ENCODE measurements at places on chromosomes 7 and 10.

GRCh38 chr10:85924382-85925102, 442.1 kb downstream of the GRID1 start:
- DNase-seq = no peak

GRCh38 chr7:67598469-67598868, 601.8 kb downstream of the TYW1 start:
- DNase-seq = no peak

GRCh38 chr10:69864321-69864720, 62.6 kb downstream of the COL13A1 start:
- no peak for DNase-seq

DNA sequence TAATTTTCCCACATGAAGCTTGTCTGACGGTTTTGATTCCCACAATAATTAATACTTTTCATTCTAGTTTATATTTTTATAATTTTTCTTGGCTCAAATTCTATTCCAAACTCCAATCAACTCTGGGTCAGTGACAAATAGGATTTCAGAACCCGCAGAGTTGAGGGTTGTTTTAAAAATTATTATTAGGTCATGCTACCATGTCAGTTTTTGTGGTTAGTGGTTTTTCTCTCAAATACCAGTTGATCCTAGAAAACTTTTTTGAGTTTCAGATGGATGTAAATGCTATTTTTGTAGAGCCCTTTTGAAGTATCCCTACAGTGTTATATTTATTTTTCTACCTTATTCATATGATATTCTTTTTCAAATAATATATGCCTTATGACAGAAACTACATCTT, 237.4 kb downstream of the SEMA3D start:
- DNase-seq = no peak

DNA sequence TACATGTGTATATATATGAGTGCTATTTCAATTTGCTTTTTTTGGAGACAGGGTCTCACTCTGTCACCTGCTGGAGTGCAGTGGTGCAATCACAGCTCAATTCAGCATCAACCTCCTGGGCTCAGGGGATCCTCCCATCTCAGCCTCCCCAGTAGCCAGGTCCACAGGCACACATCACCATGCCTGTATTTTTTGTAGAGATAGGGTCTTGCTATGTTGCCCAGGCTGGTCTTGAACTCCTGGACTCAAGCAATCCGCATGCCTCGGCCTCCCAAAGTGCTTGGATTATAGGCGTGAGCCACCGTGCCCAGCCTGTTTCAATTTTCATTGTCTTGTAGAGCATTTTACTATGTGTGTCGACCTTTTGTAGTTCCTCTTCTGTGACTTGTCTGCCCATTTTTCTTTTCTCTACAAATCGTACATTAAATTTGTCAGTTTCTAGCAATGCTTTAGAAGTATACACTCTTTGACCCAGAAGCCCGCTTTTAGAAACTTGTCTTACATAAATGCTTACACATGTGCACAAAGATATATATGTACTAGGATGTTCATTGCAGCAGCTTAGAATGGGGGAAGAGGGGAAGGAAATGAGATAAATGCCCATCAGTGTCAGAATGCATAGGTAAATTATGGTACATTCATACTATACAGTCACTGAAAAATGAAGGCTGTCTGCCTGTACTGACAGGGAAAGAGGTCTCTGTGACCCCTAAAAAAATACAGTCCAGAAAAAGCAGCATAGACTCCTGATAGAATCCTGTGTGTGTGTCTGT, 12.2 kb upstream of the RFC2 start:
- no peak for DNase-seq

- no peak for DNase-seq
These were observed 149.7 kb downstream of the NOC3L start for GRCh38 chr10:94213001-94213530.

DNA sequence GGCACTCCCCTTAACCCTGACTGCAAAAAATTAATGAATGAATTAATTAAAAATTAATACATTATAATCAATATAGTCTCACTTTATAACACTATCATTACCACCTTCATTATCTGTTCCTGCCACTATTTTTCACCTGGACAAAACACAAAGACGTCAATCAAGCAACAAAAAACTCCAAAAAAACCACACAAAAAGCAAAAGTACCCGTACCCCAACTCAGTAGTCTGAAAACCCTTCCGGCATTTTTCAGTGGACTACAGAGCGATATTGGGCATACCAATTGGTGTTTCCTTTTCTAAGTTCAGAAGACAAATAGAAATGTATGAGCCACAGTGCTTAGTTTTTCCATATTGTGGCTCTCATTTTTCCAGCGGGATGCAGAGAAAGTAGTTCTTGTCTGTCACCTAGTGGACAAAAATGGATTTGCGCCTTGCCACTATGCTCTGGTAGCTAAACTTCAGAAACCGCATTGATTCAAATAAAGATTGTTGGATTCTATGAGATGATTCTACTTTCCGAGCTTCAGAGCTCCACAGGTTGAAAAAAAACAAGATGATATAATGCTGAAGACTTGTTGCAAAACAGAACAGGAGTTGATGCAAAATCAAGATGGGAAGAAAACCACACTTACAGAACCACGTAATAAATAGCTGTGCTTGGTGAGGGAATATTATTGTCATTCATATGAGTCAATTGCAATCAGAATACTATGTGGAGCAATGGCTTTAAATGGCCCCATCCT, 50.6 kb upstream of the ITGB1 start:
- DNase-seq = peak; percentile 89

DNA sequence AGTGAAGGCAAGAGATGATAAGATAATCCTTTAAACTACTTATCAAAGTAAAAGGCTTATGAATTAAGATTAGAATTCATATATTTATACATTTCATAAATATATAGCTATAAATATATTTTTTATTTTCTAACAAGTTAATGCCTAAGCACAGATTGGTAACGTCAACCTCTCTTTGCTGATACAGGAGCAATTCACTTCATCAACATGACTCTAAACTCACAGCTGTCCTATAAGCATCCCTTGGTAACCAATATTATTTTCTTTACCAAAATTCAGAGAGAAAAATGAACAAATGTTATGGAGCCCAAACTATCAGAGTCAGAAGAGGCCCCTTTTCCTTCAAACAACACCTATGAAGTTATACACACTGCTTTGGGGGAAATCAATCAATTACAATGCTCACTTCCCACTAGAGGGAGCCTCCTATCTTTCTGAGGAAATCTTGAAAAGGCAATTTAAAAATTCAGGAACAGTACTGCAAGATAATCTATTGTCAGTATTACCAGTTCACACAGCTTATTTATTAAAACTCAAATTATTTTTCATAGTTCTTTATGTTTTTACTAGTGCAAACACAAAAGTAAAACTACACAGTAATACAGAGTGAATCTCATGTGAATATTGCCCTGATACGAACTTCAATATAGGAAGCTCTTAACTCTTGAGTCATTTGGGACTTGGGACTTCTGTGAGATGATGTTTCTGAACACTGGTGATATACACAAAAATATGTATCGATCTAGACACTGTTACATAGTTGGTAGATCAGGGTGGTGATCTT, 51.0 kb upstream of the NOBOX start:
- DNase-seq = no peak

GRCh38 chr7:101226721-101227120, 8.8 kb downstream of the ZNHIT1 start:
- DNase-seq = no peak

DNA sequence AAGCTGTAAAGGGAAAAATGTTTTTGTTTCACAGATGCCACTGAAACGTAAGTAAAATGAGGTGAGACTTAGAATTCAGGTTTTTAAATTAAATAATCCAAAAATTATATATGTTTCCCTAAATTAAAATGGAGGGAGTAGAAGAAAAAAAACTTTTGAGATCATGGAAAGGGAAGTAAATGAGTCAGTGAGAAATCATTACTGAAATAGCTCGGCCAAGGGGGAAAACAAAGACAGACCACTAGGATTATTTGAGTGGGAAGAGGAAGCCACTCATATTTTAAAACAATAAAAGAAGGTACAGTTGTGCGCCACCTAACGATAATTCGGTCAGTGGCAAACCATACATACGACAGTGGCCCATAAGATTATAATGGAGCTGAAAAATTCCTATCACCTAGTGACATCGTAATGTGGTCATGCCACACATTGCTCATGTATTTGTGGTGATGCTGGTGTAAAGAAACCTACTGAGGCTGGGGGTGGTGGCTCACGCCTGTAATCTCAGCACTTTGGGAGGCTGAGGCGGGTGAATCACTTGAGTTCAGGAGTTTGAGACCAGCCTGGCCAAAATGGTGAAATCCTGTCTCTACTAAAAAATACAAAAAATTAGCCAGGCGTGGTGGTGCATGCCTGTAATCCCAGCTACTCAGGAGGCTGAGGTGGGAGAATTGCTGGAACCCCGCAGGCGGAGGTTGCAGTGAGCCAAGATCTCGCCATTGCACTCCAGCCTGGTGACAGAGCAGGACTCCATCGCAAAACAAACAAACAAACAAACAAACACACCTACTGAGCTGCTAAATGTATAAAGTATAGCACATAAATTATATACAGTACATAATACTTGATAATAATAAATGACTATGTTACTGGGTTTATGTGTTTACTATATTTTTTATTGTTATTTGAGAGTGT, 64.7 kb downstream of the MKX start:
- no peak for DNase-seq

DNA sequence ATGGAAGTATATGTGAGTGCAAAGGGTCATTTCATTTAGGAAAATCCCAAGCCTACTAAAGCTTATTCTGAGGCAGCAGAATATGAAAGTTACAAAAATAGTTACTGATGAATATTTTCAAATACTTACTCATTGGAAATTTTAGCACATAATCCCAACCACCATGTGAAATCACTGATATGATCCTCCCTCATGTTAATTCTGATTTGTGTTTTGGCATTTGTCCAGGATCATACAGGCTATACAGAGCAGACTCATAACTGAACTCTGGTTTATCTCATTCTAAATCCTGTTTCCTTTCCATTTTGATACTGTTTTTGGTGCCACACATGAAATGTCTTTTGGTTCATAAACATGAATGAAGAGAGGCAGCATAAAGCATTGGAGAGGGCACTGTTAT, 3.4 kb upstream of the FAM24B start:
- DNase-seq = peak; percentile 49

- peak; percentile 20 for DNase-seq
These were observed 70.9 kb downstream of the GCC1 start for GRCh38 chr7:127514499-127514898.

GRCh38 chr7:50497068-50497642, 47.0 kb upstream of the FIGNL1 start:
- DNase-seq = no peak

- DNase-seq = no peak
These were observed 27.6 kb upstream of the BMS1 start for GRCh38 chr10:42755028-42755451.

GRCh38 chr10:28678687-28679457, 1.6 kb downstream of the BAMBI start:
- DNase-seq = no peak

DNA sequence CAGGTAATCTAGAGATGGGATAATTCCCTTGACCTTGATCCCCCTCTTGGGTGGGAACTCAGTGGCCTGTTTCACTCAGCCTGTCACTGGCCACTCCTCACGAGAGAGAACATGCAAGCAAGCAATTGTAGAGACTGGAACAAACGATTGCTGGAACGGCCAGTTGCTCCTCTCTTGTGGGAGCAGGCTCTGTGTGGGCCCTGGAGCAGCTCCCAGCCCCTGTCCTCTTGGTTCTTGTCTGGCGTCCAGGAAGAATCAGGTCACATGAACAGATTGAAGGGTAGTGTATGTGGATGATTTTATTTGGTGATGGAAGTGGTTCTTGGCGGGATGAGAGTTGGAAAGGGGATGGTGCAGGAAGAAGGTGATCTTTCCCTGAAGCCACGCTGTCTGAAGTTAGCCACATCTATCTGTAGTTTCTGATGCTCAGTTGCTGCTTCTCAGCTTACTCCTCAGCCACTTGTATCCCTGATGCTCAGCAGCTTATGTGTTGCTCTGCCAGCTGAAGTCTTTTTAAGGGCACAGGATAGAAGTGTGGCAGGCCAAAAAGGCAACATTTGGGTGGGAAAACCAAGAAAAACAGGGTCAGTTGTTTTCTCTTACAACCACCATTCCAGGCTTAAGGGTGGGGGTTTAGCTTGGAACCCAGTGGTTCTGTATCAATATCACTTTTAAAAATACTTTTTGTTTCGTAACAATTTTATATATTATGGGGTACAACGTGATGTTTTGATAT, 15.9 kb downstream of the RNF133 start:
- no peak for DNase-seq

GRCh38 chr7:51259766-51260165, 56.8 kb downstream of the COBL start:
- no peak for DNase-seq

GRCh38 chr10:88386821-88387773, 196.0 kb downstream of the RNLS start:
- peak; percentile 32 for DNase-seq

- DNase-seq = no peak
These were observed 483.9 kb downstream of the HTR7 start for GRCh38 chr10:90373911-90374310.

GRCh38 chr10:50426485-50426884, 175.2 kb upstream of the ASAH2 start:
- DNase-seq = peak; percentile 40

DNA sequence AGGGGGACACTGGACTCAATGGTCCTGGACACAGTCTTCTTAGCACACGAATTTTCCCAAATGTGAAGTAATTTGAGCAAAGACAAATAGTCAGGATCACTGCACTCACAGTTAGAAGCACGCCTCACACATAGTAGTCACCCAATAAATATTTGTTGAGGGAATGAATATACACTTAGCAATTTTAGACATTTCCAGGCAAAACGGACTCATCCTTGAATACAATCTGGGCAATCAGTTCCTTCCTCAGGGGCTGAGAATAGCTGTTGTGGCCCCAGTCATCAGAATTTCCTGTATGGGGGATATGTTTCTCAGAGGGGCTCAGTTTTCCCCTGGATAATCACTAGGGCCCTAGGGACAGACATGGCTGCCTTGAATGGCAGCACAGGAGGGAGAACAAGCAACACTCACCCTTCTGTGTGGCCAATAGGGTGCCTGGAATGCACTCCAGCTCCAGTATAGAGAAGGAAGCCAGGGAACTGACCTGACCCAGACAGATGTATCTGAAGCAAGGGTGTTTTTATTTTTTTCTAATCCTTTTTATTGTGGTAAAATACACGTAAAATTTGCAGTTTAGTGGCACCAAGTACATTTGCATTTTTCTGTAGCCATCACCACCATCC, 282.7 kb upstream of the ZNF32 start:
- no peak for DNase-seq

- no peak for DNase-seq
These were observed 143.4 kb downstream of the PPP1R3A start for GRCh38 chr7:113775401-113775800.

GRCh38 chr10:23331567-23332301, 12.9 kb downstream of the C10orf67 start:
- peak; percentile 77 for DNase-seq

DNA sequence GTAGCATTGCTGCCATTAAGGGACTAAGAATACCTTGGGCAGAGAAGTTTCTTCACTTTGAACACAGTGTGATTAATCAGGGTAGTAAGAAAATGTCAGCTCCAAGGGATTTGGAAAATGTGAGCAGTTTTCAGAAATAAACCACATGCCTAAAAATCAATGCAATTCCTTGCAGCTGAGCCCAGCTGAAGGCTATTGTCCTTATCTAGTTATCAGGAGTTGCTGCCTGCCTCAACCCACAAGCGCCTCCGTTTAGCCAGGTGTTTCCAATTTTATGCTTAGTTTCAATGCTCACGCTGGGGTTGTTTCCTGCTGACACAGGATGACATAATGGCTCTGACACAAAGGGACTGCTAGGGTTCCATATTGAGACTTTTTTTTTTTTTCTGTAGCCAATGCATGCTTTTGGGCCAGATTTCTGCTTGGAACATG, 132.3 kb upstream of the ANK3 start:
- peak; percentile 42 for DNase-seq
